ENCODE measurements at places on chromosomes 11 and 22.

DNA sequence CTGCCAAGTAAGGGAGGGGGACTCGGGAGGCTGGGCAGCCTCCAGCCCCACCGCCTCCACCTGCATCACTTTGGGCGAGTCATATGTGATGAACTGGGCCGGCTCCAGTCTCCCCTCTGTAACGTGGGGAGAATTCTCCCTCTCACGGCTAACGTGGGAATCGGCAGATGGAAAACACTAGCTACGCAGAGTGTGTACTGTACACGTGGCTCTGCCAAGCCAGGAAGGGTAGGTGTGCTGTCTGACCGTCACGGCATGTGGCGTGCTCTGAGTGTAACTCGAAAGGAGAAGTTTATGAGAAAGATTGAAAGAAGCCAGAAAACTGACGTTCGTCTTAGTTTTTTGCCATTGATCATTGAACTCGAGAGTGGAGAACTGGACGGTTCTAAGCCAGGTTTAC is 13.7 kb downstream of the TRMU start:
- H3K27ac ChIP-seq, result no peak overlapping the region
- H3K27me3 ChIP-seq, result no peaks in the 10 kb centered on the region
- H3K36me3 ChIP-seq, result peaks cover 50% of the 10 kb centered on the region
- H3K4me3 ChIP-seq, result no peak overlapping the region
- no peak for DNase-seq

GRCh38 chr22:31754813-31755212 is 994 bp downstream of the DEPDC5 start:
- H3K4me1 ChIP-seq, result peaks cover 35% of the 10 kb centered on the region
- H3K27me3 ChIP-seq, result no peaks in the 10 kb centered on the region
- DNase-seq, result no peak
- H3K36me3 ChIP-seq, result 0 out of 2 replicates have a peak, but pooled peaks cover 9% of the 10 kb centered on the region
- peak overlapping the region; percentile 65 for H3K4me3 ChIP-seq

GRCh38 chr11:69931060-69931910 is 112.1 kb upstream of the FGF3 start:
- H3K36me3 ChIP-seq, result no peaks in the 10 kb centered on the region
- no peaks in the 10 kb centered on the region for H3K27me3 ChIP-seq
- H3K4me1 ChIP-seq, result peaks cover 8% of the 10 kb centered on the region
- H3K27ac ChIP-seq, result no peak overlapping the region
- DNase-seq, result no peak

DNA sequence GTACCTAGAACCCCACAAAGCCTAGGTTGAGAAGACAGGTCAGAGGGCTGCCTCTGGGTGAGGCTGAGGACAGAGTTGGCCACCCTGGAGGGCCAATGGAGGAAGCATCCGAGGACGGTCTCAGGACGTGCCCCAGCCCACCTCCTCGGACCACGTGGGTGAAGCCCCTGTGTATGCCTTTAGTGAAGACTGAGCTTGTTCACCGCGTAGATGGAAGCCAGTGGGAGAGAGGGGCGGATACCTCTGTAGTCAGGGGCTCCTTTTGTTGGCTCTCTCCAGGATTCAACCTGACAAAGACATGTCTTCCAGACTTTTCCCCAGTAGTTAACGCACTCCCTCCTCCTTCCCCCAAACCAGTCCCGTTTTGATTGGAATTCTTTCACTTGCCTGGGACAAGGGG is 110.7 kb downstream of the ZBTB16 start:
- H3K27ac ChIP-seq, result no peak overlapping the region
- no peaks in the 10 kb centered on the region for H3K36me3 ChIP-seq
- peaks cover 12% of the 10 kb centered on the region for H3K4me1 ChIP-seq
- no peak for DNase-seq
- peaks cover 81% of the 10 kb centered on the region for H3K27me3 ChIP-seq

GRCh38 chr11:25566298-25567200 is 765.4 kb upstream of the ANO3 start:
- no peaks in the 10 kb centered on the region for H3K4me1 ChIP-seq
- no peak for DNase-seq
- H3K27me3 ChIP-seq, result no peaks in the 10 kb centered on the region
- no peak overlapping the region for H3K27ac ChIP-seq

- H3K27me3 ChIP-seq, result no peaks in the 10 kb centered on the region
- DNase-seq, result no peak
- no peaks in the 10 kb centered on the region for H3K4me1 ChIP-seq
- H3K36me3 ChIP-seq, result peaks cover 31% of the 10 kb centered on the region
- no peak overlapping the region for H3K27ac ChIP-seq
- no peak overlapping the region for H3K4me3 ChIP-seq
Observed at GRCh38 chr11:34151166-34151565, 45.7 kb downstream of the NAT10 start.

Measured in HCT116 (cell line).